CD4-positive, alpha-beta memory T cell (primary cell): ENCODE measurements at places on chromosomes 13 and 19. TPM values are rescaled to one million over a fixed set of nuclear protein-coding genes. Genes with fewer than 3 reads are reported as not detected.

DNA sequence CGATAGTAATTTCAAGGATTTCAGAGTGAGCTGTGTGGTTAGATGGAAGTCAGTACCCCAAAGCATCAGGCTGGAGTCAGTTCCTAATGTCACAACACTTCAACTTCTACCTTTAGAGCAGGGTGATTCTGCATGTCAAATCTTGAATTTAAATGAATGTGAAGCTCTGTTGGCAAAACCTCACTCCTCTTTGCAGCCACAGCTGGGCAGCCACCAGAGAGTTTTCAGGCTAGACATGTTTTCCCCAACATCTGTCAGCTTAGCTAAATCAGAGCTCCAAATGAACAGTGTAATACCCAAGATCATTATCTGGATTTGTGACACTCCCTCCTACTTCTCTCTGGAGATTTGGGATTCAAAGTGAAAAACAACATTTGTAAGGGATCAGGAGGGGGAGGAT is 33.7 kb upstream of the OLFM4 start:
- no peak for DNase-seq

DNA sequence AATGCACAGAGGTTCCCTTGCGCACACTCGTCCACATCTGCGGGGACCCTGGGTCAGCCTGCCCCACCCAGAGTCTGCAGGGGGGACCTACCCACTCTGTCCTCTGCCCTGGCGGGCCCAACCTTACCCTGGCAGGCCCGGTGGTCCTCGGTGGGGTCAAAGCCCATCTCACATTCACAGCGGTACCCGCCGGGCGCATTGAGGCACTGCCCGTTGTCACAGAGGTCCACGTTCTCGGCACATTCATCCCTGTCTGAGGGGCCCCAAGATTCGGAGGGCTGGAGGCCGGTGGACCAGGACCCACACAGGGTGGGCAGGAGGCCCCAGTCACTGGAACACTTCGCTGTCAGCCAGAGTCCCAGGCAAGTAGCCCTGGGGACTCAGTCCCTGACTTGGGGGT is 38.5 kb downstream of the FBN3 start:
- DNase-seq: no peak

DNA sequence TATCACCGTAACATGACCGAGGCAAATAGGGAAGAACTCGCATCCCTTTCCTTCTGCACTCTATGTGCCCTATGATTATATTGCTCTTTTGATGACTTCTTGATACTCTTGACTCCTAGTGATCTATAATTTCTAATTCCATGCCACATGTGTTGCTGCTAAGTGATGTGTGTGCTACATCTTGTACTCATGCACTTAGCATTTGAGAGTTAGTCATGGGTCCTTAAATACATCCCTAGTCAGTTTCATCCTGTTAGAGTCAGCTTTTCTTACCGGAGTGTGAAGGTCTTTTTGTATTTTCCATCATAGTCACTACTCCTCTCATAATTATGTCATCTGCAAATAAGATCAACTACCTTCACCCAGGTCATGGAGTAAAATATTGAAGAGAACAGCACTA is 30.2 kb downstream of the RXFP2 start:
- DNase-seq: no peak

GRCh38 chr13:24123761-24124160 is 36.8 kb upstream of the SPATA13 start:
- no peak for DNase-seq

- DNase-seq: peak; percentile 11
Observed at GRCh38 chr19:33514885-33515551, 6.6 kb downstream of the PEPD start.

DNA sequence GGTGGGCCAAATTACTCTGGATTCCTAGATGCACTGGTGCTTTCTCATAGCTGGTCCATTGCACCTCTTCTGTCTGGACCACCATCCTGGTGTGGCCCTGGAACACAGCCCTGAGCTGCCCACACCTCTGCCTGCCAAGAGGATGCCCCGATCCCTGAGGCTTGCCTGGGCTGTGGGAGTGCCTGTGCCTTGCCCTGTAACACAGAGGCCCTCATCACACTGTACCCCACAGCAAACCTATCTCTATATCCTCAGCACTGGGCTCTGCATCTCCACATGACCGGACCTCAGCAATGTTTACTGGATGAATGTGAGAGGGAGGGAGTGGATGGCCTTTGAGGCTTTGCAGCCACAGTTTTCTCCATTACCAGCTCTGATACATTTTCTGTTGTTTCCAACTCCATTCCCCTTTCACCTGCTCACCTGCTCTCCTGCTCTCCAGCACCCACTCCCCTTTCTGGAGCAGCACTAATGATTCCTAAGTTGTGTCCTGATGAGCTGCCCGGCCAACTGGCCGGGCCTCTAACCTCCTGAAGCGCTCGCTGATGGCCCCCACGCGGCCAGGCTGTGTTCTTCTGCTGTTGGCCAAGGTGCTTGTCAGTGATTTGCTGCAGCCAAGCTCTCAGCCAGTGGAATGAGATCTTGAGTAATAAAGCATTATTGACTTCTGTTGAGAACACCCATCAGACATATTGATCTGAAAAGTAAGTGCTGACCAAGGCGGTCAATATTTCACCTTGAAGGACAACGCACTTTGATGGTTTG is 232.6 kb downstream of the TEX29 start:
- DNase-seq: no peak

- no peak for DNase-seq
Observed at GRCh38 chr19:45273521-45273855, 22.4 kb downstream of the MARK4 start.

DNA sequence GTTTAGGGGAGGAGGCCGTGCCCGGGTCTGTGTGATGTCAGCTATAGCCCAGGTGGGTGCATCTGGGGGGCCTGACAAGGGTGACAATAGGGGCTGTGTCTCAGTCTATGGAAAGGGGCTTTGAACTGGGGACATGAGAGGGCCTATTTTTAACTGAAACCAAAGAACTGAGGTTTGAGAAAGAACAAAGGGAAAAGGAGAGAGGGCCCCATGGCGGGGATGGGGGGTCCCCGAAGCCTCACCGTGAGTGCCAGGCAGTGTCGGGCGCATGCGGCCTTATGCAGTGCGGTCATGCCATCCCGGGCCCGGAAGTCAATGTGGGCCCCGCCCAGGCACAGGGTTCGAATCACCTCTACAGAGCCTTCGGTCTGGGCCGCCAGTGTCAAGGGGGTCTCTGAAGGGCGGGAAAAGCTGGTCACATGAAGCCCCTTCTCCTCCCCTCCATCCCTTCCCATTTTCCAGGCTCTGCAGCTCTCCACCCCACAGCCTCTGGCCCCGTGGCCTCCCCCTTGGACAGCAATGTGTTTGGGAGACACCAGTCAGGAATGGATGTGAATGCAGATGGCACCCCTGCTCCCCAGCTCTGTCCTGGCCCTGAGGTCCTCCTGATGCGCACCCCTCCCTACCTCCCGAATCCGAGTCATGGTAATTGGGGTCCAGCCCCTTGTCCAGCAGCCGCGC is 5.9 kb downstream of the SHANK1 start:
- DNase-seq: no peak

DNA sequence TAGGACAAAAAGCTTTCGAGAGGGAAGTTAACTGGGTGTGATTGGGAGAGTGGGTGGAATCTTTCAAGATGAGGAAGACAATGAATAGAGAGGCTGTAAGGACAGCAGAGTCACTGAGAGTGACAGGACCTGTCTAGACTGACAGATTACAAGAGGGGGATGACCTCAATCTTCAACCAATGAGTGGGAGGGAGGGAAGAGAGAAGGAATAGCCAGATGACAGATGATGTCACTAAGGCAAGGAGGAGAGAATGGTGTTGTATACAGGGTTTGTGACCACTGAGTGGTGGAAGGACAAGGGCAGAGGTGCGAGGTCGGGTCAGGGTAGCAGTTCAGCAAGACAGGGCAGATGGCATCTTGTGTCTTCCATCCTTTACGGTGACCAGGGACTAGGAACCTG is 5.8 kb upstream of the ILF3 start:
- DNase-seq: no peak

DNA sequence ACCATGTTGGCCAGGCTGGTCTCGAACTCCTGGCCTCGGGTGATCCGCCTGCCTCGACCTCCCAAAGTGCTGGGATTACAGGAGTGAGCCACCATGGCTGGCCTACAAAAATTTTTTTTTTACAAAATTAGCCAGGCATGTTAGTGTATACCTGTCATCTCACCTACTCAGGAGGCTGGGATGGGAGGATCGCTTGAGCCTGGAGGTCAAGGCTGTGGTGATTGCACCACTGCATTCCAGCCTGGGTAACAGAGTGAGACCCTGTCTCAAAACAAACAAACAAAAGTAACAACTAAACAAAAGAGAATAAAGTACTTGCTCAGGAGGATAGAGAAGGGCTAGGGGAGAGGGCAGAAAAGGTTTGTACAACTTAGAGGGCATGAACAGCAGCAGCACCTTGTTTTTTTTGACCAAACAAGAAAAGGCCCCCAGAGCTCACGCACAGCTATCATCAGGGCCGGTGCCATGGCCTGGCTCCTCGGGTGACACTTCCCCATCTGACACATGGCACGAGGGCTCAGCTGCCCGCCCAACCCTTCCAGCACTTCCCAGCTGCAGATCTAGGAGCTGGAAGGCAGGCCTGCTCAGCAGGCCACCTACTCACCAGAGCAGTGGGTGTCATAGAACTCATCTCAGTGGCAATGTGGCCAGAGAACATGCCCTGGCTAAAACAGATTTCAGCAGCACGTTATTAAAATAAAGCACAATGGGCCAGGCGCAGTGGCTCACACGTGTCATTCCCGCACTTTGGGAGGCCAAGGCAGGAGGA is 8.6 kb upstream of the SLC7A9 start:
- DNase-seq: no peak

- no peak for DNase-seq
Observed at GRCh38 chr19:10334588-10335351, 1.4 kb upstream of the RAVER1 start.

GRCh38 chr13:80989241-80989640 is 648.3 kb upstream of the SPRY2 start:
- no peak for DNase-seq

DNA sequence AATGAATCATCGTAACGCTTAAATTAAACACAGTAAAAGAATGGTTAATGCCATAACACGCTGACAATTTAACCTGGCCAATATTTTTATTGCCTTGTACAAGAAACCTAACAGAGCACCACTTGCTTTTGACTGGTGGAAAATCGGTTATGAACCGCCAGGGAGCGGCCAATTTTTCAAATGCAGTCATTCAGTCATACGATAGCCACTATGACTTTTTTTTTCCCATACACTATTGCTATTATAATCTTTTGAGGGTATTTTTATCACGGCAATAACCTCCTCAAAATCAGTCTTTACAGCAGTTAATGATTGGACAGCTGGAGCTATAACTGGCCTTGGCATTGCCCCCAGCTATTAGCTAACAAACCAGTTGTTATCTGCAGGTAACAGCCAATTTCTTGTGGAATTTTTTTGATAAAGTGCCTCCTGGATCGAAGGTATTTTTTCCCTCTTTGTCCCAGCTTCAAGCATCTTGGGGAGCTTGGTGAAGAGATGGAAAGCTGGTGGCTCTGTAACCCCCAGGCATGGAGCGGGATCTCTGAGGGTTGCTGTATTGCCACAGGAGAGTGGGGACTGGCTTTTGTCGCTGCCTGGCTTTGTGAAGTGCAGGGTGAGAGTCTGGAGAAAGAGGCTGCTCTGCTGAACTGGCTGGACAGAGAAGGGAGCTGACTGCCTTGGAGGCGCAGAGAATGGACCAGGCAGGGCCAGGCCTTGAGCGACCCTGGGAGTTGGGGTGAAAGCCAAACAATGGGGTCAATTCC is 198.4 kb upstream of the ZNF536 start:
- no peak for DNase-seq

DNA sequence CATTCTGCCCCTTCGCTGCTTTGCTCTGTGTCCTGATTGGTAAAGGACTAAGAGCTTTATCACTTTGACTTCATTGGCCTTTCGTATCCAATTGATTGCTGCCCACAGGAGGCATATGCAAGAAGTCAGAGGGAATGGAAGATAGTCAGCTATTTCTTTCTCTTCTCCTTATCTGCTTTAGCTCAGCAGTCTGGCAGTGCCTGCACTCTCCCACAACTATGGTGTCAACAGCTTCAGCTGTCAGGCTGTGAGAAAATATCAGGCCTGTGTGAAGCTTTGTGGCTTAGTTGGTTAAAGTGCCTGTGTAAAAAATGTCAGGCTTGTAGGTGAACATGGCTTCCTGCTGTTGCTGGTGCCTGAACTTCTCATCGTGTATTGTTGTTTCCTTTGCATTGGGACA is 243.0 kb downstream of the PCDH17 start:
- no peak for DNase-seq

- no peak for DNase-seq
Observed at GRCh38 chr13:74289107-74289506, 154.9 kb upstream of the KLF12 start.

- no peak for DNase-seq
Observed at GRCh38 chr13:48634636-48635035, 19.1 kb upstream of the CYSLTR2 start.

DNA sequence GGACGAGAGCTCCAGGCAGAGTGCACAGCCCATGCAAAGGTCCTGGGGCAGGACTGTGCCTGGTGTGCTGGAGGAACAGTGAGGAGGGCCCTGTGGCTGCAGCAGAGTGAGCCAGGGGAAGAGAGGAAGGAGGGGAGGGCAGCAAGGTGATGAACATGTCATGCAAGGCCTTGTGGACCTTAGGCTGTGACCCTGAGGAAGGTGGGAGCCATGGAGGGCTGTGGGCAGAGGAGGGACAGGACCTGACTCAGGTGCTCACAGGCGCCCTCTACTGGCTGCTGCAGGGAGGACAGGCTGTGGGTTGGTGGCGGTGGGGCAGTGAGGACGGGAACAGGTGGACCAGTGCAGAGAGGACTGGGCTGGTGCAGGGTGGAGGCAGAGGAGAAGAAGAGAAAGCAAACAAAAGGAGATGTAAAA is 170.3 kb downstream of the PTPRS start:
- peak; percentile 16 for DNase-seq

GRCh38 chr13:27482983-27483382 is 32.6 kb upstream of the MTIF3 start:
- no peak for DNase-seq

- peak; percentile 82 for DNase-seq
Observed at GRCh38 chr19:34217952-34218817, 36.2 kb upstream of the GARRE1 start.

DNA sequence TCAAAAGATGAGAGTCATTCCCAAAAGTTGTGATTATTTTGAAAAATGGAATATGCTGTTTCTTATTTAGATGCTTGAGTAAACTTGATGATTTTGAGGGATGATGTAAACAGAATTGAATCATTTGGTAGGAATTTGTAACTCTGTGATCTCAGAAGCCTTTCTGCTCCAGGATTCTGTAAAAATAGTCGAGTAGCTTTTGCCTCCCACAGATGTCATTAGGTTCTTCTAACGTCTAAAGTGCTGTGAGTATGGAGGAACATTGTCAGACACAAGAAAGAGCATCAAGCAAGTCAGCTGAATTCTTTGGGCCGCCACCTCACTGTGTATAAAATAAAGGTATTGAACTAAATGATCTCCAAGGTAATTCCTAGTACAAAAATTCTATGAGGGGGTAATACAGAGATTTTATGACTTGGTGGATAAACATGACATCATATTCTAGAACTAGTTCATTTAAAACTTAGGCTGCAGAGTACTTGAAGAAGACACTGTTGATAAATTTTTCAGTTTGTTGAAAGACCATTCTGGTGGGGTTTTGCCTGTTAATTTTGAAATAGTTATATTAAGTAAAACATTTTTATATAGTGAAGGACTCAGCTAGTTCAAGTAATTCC is 1.4 kb upstream of the GPR183 start:
- peak; percentile 35 for DNase-seq

- peak; percentile 63 for DNase-seq
Observed at GRCh38 chr19:55080121-55080967, 4.7 kb downstream of the EPS8L1 start.

KLF5 gene
- 5.4 TPM for total RNA-seq

ZNF345 gene
- 17.6 TPM for total RNA-seq

RNF113B gene
- not detected for total RNA-seq

MISP gene
- not detected for total RNA-seq

ATP4B gene
- not detected for total RNA-seq

SGCG gene
- total RNA-seq: not detected

NAPA gene
- total RNA-seq: 84.1 TPM

ZFP82 gene
- total RNA-seq: 8.2 TPM
